ENCODE measurements at places on chromosomes 4 and X.

GRCh38 chr4:139658185-139658584 is 7.4 kb upstream of the MGST2 start:
- no peak for DNase-seq

GRCh38 chr4:107619731-107620130 is 100.3 kb downstream of the PAPSS1 start:
- no peak for DNase-seq

DNA sequence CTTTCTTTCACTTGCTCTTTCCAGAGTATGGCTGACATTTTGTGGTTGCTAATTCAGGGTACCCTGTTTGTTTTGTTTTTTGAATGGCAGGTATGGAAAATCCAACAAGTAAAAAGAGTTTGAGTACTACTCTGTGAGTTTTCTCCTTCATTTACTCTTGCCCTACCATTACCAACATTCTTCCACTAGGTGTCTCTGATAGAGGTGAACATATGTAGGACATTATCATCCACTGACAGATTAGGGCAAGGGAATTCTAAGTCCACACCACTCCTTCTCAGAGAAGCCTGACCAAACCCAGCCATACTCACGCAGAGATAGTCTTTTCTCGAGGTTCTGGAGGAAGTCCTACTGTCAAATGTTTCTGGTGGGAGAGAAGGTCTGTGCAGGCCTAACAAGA is 36.7 kb upstream of the HDAC8 start:
- DNase-seq = no peak

- no peak for DNase-seq
These were observed 170.6 kb downstream of the KDR start for GRCh38 chr4:54954656-54955388.

DNA sequence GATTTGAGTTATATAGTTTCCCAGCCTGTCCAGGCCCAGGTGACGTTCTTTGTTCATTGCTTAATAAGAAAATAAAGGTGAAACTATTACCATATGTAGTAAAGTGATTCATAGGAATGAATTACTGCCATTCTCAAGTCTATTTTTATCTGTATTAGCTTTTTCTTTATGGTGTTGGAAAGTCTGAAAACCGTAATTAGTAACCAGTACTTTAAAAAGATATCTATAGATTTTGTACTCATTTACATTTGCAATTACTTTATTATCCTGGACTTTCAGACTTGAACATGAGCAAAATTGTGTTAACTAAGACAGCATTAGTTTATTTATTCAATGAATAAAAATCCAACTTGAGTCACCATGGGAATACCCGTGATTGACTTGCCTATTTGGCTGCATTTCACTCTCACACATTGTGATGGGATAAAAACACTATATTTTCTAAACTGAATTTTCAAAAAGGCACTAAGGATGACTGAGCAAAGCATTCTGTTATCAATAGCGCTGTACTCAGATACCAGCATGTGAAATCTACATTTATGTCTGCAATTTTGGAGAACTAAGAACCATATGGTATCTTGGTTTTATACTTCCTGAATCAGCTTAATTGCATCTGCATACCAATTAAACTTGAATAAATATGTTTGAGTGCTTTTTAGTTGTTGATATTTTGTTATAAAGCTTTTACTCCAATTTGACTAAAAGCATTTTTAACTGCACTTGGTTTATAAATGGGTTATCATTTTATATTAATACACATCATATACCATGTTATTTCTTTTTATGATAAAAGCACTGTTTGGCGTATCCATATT is 154.6 kb downstream of the CCSER1 start:
- no peak for DNase-seq

GRCh38 chr4:172390331-172390730 is 577.1 kb downstream of the GALNTL6 start:
- no peak for DNase-seq

- no peak for DNase-seq
These were observed 344.7 kb downstream of the PABPC4L start for GRCh38 chr4:133856731-133857355.

DNA sequence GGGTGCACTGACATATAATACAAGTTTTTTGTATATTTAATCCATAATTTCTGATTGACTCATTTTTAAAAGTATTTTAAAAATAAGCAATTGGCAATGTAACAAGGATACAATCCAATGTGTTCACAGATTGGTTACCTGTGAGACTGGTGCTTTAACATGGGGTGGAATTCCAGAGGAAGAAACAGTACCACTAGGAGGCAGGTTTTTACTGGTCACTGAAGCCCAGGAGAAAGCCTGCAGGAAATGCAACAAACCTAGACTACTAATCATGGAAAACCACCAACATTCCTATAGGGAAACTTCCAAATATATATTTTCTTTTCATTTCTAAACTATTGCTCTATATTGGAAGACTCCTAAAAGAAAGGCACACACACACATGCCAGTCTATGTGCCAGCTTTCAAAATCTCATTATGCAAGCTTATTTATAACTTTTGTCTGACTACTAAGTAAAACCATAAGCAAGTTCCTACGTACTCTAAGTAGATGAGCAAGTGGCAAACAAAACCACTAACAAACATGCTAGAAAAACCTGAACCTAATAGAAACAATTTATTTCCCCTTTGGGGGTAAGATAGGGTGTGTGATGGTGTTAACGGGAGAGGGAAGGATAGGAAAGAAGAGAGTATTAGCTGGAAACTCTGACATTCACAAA is 19.2 kb downstream of the G3BP2 start:
- no peak for DNase-seq

- no peak for DNase-seq
These were observed 16.9 kb downstream of the HELQ start for GRCh38 chr4:83438719-83439118.

- no peak for DNase-seq
These were observed 67.0 kb downstream of the RBM47 start for GRCh38 chr4:40562681-40563080.

DNA sequence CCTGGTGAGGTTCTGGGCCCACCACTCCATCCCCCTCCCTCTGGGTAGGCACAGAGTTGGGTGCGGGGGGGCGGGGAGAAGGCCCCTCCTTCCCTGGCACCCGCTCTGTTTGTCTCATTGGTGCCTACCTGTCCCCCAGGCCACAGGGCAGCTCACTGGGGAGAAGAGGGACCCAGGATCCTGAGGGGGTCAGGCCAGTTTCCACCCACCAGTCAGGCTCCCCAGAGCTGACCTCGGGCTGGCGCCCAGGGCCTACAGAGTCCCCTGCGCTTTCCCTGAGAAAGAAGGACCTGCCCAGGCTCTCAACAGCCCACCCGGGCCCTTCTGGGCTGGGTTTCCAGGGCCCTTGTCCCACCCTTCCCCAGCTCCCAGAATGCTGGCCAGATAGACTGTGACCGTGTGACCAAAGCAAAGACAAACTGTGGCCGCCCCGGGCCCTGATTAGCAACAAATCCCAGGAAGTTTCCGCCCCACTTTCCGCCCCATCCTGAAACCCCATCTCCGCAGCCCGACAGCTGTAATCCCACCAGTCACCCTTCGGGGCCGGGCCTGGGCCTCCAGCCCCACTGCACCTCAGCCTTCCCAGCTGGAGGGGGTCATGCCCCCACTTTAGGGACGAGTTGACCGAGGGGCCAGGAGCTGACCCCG is 33.8 kb upstream of the FGFR3 start:
- DNase-seq = no peak

DNA sequence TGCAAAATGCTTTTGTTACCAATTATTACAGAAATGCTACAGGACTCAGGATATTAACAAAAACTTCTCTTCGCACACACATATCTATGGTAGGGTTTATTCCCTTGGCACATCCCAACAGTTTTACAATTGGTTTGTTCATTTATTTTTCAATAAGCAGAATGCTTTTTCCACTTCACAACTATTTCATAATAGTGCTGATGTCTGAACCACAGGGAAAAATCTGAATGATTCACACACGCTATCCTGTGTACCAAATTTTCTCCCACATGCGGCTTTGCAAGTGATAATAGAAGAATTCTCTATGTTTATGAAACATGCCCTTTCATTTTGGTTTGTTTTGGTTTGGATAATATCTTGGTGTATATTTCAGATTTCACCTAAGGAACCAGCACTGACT is 725.7 kb upstream of the TENM3 start:
- DNase-seq = no peak

GRCh38 chr4:17545374-17546140 is 30.6 kb downstream of the CLRN2 start:
- no peak for DNase-seq

- no peak for DNase-seq
These were observed 84.0 kb upstream of the TBC1D9 start for GRCh38 chr4:140839888-140840790.

GRCh38 chr4:38572793-38573192 is 91.2 kb upstream of the KLF3 start:
- no peak for DNase-seq

- no peak for DNase-seq
These were observed 30.4 kb upstream of the TEC start for GRCh38 chr4:48300004-48300403.

- no peak for DNase-seq
These were observed 904 bp upstream of the WDR1 start for GRCh38 chr4:10117359-10118047.

DNA sequence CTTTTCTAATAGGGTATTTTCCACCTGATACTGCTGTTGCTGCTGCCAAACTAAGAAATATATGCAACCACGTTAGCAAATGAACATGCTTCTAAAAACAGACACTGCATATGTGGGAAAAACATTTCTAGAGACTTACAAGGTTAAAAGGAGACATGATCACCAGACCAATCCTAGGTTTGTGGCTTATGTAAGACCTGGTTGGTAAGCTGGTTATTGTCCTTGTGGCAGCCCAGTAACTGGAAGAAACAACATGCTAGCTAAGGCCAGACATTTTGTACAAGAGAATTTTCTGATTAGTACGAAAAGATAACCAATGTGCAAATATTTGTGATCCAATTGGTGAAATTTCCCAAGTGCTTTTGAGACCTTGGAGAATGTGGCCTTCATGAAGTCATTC is 112.0 kb downstream of the AFF2 start:
- DNase-seq = no peak

- no peak for DNase-seq
These were observed 386.6 kb downstream of the CENPC start for GRCh38 chr4:67158666-67159065.

GRCh38 chr4:112861691-112862674 is 187.5 kb upstream of the ANK2 start:
- no peak for DNase-seq

GRCh38 chr4:165512424-165512823 is 133.6 kb downstream of the CPE start:
- no peak for DNase-seq

DNA sequence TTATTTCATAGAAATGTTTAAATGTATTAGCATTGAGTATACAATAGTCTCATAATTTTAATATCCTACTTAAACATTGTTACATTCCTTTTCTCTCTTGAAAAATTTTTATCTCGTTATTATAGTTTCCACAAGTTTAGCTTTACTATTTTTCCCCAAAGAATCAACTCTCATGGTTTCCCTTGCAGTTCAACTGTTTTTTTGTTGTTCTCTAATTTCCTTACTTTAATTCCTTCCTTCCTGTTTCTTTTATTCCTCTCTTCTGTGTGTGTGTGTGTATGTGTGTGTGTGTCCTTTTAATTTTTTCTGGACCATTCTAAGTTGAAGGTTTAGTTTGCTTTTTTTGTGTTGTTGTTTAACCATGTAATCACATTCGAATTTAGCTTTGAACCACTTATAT is 171.1 kb downstream of the GASK1B start:
- no peak for DNase-seq

DNA sequence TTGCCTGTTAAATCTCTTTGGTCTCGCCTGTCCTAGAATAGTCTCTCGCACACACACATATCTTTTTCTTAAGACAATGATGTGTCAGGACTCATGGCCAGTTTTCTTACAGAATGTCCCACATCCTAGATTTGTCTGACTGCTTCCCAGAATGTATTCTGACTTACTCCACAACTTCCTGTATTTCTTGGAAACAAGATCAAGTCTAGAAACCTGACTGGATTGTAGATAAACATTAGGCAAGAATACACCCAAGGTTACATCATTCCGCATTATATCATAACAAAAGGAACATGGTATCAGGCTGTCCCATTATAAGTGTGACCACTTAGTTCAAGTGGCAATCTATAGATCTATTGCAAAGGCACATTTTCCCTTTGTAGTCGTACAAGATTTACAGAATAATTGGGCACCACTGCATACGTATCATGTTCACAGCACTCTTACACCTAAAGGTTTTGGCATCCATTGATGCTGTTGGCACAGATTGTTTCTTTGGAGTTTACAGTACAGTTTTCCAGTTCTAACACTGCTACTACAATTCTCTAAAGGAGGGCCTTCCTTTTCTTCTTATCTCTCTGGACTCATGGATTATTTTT is 56.4 kb downstream of the FBXW7 start:
- DNase-seq = no peak

- no peak for DNase-seq
These were observed 87.4 kb downstream of the ZXDA start for GRCh38 chrX:57822818-57823217.

DNA sequence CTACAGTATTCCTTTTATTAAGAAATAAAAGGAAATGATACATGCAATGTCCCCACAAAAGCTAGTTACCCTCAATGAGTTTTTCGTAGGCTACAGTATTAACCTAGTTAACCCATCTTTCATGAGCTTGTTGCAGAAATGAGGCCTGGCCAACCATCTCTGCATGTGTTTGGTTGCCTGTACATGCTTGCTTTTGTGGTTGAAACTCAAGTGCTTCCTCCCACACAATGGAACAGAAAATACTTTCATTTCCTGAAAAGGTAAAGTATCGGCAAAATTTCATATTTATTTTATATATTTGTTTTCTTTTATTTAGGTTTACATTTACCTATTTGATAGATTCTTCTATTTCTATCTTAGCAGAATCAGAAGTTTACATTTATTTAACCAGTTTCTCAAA is 214.6 kb upstream of the FAM241A start:
- DNase-seq = no peak

DNA sequence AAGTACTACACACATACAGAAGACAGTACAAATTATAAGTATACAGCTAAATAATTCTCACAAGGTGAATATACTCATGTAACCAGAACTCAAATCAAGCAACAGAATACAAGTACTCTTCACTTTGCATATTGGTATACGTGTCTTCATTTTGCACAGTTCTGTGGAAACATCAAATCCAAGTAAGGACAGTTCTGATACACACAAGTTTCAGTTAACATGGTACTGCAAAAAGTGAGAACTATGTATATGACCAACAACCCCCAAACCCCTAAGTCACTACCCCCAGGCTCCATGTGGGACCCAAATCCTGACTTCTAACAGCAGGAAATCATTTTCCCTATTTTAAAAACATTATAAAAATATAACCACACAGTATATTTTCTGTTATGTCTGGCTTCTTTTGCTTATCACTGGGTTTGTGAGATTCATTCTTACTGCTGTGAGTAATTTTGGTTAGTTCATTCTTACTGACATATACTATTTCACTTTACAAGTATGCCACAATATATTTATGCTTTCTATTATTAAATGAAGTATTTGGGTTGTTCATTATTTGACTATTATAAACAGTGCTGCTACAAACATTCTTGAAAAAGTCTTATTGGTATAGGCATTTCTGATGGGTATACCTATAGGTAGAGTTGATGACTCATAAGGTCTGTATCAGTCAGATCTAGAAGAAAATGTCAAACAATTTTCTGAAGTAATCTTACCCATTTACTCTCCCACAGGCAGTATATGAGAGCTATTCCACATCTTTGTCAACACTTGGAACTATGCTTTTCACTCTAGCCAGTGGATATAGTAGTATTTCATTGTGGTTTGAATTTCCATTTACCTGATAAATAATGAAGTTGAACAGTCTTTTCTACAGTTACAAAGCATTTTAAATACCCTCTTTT is 47.0 kb downstream of the SCLT1 start:
- no peak for DNase-seq

- DNase-seq = no peak
These were observed 30.1 kb downstream of the PDHA2 start for GRCh38 chr4:95869961-95870500.

- no peak for DNase-seq
These were observed 19.1 kb downstream of the VSIG1 start for GRCh38 chrX:108064001-108064400.
